ENCODE measurements at places on chromosomes 2 and 18.

DNA sequence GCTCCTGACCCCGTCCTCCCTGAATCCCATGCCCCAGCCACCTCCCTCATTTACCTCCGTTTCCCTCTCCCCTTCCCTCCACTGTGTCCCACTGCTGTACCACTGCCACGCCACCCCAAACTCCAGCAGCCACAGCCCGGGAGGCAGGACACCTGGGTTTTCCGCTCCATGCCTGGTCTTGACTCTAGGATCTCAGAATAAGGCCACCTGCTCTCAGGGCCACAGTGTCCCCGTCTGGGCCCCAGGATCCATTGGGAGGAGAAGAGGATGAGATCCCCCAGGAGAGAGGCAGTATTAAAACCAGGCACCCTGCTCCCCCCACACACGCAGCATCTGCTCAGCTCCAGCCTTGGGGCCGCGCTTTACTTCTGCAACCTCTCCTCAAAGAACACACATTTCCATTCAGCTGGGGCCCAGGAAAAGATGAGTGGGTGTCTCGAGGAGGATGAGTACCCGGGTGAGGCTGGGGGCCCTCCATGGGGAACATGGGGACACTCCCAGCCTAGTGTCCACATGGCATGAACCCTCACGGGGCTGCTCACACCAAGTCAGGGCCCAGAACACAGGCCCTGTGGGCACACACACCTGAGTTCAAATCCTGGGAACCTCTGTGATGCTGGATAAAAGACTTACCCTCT, 32.8 kb upstream of the TNS1 start:
- DNase-seq = no peak

GRCh38 chr2:239264838-239265651, 135.8 kb downstream of the HDAC4 start:
- DNase-seq = no peak

GRCh38 chr2:96808176-96808837, 7.8 kb upstream of the CNNM3 start:
- DNase-seq = no peak

- DNase-seq = no peak
These were observed 8.2 kb upstream of the TMEM182 start for GRCh38 chr2:102753563-102754159.

DNA sequence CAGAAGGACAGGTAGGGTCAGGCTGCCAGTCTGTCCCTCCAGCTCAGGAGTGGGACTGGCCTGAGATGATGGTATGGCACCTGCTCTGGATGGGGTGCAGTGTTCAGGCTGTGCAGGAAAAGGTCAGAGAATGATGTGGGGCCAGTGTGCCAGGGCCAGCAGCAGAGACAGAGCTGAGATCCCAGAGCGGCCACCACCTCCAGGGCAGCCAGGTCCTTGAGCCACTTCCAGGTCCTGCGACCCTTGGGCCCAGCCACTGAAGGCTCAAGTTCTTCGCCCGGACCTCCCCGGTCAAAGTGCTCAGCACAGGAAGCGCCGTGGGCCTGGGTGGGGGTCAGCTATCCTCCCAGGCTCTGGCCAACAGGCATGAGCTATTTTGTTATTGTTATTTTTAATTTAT, 12.1 kb upstream of the ARMC9 start:
- DNase-seq = no peak

- no peak for DNase-seq
These were observed 778 bp downstream of the DYNC2LI1 start for GRCh38 chr2:43774617-43775016.

- DNase-seq = no peak
These were observed 1.1 kb downstream of the DSC3 start for GRCh38 chr18:31041271-31042083.

DNA sequence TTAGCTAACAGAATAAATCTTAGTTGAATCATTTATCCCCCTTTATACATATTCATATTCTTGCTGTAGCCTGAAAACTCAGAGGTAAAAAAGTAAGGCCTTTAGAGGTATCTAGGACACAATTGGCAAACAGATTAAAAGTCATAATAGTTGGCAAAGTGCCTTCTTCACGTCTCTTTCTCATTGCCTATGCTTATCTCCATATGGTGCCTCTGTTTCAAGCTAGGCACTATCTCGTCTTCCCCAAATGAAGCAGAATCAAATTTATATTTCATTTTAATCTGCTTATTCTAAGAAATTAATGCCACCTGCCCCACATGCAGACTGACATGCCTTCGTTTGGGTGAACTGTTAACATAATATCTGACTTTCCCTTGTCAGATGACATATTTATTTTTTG, 245.4 kb downstream of the CDH2 start:
- DNase-seq = no peak

GRCh38 chr2:202908186-202908585, 3.3 kb downstream of the WDR12 start:
- no peak for DNase-seq

GRCh38 chr2:241877989-241878970, 8.8 kb downstream of the RTP5 start:
- peak; percentile 50 for DNase-seq

GRCh38 chr2:228180181-228181097, 1.0 kb downstream of the SPHKAP start:
- no peak for DNase-seq

GRCh38 chr2:38514603-38515154, 88.0 kb downstream of the HNRNPLL start:
- no peak for DNase-seq

DNA sequence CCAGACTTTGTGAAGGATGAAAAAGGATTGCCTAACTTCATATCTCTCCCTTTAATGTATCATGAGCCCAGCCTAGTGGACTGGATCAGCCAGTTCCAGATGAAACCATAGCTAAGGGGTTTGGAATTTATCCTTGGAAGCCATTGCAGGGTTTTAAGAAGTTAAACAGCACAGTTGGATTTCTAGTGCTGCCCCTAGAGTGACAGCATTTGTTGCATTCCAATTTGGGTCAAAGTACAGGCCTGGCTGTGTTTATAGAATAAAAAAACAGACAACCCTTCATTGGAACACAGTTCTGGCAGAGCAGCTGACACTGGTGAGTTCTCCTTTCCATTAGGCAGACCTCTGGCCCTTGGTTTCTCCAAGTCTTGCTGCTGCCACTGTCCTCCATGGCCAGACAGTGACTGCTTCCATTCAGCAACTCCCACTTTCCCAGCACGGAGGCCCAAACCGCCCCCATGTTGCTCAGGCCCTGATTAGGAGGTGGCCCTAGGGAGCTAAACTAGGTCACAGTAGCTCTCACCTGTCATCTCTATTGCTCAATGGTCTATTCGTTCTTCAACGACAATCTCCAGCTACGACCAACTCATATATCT, 8.0 kb downstream of the GPR39 start:
- DNase-seq = no peak

DNA sequence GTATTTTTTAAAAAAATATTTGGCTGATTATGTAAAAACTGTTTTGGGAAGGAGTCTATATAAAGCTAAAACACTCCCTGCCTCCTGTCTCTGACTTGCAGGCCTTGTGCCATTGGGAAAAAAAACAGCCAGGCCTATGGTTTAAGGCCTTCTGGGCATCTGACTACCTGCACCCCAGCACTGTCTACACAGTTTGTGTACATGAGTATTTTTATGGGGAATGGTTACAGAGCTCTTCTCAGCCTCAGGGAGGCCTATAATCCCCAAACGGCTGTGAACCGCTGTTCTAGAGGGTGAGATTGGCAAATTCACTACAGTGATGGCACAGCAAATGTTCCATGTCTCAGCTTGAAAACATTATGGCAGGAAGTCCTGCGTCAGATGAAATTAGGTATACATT, 96.1 kb downstream of the LTBP1 start:
- DNase-seq = no peak

GRCh38 chr2:111225856-111226255, 105.1 kb downstream of the BCL2L11 start:
- no peak for DNase-seq

DNA sequence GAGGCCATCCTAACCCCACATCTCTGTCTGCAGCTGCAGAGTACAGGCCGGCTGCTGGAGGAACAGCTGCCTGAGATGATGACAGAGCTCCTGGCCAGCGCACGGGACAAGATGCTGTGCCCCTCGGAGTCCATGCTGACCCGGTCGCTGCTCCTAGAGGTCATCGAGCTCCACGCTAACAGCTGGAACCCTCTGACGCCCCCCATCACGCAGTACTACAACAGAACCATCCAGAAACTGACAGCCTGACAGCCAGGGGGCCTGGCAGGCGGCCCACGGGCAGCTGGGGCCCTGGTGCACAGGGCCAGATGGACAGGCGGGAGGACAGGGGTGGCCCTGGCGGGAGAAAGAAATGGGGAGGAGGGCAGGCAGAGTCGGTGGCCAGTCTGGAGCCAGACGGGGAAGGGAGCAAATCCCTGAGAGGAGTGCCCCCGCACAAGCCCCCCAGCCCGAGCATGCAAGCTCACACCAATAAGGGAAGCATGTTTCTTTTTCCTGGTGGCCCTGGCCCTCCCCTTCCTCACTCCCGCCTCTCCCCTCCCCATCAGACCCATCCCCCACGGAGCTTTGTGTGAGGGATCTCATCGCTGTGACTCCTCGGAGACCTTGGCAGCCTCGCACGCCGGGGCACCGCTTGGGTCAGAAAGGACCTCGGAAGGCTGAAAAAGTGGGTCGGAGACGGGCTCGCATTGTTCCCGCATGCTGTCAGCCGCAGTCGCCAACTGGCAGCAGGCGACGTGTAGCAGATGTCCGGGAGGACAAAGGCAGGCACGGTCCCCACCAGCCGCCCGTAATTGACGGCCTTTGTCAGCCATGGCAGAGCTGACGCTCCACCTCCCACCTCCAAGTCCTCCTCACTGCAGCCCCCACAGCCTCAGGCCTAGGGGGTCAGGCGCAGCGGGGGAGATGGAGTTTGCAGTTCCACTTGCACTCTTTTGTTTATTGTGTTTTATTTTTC, 91.2 kb downstream of the SMAD7 start:
- no peak for DNase-seq

All from stimulated activated CD8-positive, alpha-beta memory T cell treated with anti-CD3 and anti-CD28 coated beads, Interleukin-4, amount 100 ng/mL, for 4 hours (primary cell).